ENCODE measurements at places on chromosomes 2 and 18.

GRCh38 chr2:63842149-63843061 lies 709 bp downstream of the UGP2 start:
- no peak for DNase-seq

GRCh38 chr2:224039080-224039769 lies at the start of gene SERPINE2:
TSS of gene SERPINE2 (minus strand) at chr2:224039286. CDS start at chr2:224001900, 37,386 bp downstream.
- no peak for DNase-seq

- DNase-seq, result no peak
Observed at GRCh38 chr2:239908308-239908707, 116.8 kb downstream of the NDUFA10 start.

DNA sequence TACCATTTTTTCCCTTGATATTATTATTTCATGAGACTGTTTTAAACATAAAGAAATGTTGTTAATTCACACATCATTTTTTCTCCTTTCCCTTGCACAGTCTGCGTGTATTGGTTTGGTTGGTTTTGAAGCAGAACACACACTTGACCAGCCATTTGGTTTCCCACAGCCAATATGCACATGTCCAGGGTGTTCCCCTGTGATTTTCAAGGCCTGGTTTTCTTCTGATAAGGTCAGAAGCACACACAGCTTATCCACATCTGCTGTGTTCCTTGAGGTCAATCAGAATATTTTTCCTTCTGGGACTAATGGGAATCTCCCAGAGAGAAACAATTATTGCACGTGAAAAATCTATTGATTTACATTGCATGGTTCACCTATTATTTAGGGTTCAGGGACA lies 103.2 kb upstream of the EFEMP1 start:
- DNase-seq, result no peak

- DNase-seq, result no peak
Observed at GRCh38 chr2:220221992-220222391, 594.6 kb downstream of the SLC4A3 start.

- DNase-seq, result no peak
Observed at GRCh38 chr2:134398300-134398699, 144.4 kb downstream of the MGAT5 start.

DNA sequence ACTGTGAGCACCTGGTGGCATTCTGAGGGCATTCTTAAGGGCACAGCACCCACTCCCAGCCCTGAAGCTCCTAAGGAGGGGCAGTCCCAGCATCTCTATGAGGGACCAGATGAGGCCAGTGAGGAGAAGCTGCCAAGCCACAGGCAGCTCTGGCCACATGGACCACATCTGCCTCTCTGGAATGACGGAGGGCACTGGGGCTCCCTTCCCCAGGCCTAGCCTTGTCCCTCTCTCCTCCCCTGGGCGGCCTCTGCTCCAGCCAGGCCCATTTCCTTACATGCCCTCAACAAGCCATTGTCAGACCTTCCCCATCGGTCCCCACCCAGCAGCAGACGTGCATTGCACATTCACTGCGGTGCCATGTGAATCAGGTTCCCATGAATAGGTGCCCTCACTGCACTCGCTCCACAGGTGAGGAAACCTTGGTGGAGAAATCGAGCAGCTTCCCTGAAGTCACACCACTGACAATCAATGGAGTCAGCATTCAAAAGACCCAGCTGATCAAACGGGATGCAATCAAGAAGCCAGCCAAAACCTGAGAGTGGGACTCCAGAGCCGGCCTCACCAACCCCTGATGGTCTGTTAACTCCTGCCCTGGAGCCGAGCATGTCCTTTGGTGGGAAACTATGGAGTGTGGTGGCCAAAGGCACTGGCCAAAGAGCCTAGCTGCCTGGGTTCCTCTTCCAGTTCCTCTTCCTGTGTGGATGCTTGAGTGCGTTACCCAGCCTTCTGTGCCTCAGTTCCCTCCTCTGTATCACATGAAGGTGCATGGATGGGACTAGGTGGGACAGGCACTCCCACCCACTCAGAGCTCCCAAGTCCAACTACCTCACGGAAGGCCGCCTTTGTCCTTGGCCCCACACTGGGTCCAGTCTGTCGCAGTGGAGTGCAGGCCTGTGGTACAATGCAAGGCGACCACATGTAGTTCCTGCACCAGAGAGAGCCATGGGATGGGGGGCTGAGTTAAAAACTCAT lies 147.3 kb downstream of the ZFP36L2 start:
- no peak for DNase-seq

DNA sequence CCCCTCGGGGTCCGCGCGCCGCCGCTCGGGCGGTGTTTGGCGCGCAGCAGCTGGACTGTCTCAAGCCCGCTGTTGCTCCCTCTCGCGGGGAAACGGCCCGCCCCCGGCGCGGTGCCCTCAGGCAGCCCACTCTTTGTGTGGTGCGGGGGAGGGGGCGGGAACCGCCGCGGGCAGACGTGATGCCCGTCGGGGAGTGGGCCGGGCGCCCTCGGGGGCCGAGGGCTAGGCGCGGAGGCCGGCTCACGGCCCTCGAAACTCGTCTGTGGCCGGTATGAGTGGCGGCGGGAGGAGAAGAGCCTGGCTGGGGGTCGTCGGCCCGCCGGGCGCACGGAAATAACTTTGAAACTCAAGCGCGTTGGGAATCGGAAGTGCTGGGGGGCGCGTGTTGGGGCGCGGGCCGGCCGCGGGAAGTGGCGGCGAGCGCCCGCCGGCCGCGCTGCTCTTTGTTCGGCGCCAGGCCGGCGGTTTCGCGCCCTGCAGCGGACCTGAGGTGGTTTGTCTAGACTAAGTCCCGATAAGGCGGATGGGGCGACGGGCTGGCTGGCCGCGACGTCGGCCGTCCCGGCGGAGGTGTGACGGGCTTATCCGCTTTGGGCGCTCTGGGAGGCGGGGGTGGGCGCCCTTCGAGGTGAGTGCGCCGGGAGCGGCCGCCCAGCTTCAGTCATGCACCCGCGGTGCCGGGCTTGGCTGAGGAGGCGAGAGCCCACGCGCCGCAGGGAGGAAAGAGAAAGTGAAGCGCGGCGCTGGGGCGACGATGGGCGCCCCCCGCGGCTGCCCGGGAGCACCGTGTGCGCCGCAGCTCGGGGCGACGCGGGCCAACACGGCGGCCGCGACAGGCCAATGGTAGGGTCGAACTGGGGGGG lies 679 bp downstream of the PTMA start:
- DNase-seq, result no peak

DNA sequence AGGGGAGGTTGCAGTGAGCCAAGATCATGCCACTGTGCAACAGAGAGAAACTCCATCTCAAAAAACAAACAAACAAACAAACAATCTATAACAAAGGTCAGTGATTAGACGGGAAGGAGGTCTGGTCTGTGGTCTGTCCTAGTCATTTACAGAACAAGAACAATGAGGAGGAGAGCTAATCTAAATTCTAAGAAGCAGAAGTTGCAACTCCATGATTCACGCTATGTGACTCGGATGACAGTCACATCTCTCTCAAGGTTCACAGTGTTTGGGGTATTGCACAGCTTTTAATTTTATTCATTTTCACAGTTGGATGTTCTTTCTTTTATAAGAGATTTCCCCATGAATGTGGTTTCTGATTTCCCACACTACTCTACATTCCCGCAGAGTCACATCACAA lies 218.7 kb upstream of the PIEZO2 start:
- DNase-seq, result no peak

Data from NCI-H1417 treated with DMSO at 0.1 percent for 48 hours (cell line).